ENCODE measurements at places on chromosomes 2 and 18.

DNA sequence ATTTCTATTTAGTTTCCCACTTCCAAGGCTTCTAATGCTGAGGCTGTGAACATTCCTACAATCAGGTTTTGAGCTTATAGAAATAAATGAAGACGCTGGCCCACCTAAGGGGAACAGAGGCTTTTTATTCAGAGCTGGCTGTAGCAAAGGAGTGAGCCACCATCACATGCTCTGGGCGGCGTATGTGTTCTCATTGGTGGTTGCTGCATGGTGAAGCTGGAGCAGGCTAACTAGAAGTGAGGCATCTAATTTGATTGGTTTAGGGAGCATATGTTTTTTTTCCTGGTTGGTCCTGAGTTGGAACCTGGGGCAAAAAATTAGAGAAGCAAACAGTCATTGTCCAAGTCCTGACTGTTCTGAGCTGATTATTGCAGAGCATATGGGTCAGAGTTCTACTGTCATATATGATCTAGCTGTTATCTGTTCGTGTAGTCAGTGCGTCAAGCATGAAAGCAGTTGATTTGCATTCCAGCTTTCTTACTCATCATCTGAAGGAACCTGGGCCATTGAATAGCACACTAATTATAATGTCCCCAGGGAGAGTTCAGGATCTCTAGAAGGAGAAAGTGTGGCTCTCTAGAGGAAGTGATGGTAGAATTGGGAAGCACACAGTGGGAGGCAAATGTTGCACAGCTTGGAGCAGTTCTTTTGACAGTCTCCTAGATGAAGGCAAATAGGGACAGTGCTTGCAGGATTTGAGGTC is 279.6 kb downstream of the PARD3B start:
- no peak for DNase-seq

GRCh38 chr2:224946895-224947294 is 95.4 kb downstream of the DOCK10 start:
- DNase-seq = no peak

DNA sequence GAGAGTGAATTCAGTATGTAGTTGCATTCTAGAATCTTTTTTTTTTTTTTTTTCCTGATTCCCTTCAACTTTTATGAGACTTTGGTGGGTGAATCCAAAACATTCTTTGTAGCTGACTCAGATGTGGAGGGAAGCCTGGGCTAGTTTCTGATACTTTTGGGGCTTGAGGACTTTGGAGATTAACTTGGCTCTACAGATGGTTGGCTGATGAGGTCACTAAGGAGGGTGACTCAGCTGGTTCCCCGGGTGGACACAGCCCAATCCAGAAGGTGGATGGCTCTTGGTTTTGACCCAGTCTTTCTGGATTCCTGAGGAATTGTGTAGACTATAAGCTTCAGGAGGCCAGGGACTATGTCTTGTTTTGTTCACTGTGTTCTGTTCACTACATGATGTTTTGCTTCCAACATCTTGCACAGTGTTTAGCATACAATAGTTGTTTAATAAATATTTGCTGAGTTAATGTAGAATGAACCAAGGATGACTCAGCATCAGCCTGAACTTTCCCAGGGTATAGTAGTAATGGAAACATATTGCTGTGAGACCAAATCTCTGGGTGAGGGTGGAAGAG is 30.5 kb downstream of the LAMA3 start:
- no peak for DNase-seq

- no peak for DNase-seq
These were observed 138.7 kb downstream of the RNF152 start for GRCh38 chr18:61754039-61754583.

DNA sequence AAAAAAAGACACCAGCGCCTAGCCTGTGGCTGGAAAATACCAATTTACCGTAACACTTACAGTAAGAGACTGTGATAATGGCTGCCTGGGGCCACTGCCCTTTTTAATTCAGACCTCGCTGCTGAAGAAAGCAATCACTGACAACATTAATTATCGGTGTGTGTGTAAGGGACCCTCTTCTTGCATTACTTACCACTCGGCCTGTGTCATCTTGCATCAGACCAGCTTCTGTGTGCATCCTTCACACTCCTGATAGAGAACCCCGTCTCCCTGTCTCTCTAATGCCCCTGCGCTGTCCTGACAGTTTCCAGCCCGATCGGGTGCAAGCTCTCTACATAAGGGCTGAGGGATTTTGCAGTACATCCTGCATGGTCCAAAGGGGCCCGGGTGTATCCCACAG is 124.4 kb downstream of the ZNF516 start:
- no peak for DNase-seq

DNA sequence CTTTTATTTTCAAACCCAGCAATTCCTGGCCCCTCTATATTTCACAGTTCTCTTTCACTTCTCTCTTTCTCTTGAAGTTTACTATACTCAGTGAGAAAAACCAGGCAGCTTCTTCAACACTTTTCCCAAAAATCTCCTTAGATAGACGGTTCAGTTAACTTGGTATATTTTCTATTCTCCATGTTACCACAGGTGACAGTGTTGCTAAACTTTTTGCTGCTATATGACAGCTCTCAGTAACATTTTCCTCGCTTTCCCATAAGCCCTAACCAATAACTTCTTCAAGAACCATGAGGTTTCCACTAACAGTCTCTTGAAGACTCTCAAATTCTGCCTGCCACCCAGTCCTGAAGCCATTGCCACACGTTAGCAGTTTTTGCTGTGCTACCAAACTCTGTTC is 45.8 kb downstream of the CYBRD1 start:
- DNase-seq = no peak

DNA sequence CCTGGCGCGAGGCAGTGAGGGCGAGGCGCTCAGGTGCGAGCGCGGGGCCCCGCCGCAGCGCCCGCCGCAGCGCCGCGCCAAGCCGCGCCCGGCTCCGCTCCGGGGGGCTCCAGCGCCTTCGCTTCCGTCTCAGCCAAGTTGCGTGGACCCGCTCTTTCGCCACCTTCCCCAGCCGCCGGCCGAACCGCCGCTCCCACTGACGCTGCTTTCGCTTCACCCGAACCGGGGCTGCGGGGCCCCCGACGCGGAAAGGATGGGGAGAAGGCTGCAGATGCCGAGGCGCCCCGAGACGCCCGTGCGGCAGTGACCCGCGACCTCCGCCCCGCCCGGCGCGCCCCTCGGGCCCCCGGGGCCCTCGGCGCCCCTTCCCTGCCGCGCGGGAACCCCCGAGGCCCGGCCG is 328 bp upstream of the INHBB start:
- no peak for DNase-seq

- no peak for DNase-seq
These were observed 14.8 kb upstream of the ADAM17 start for GRCh38 chr2:9570182-9571060.

GRCh38 chr18:73283788-73284187 is 416.0 kb upstream of the NETO1 start:
- no peak for DNase-seq

DNA sequence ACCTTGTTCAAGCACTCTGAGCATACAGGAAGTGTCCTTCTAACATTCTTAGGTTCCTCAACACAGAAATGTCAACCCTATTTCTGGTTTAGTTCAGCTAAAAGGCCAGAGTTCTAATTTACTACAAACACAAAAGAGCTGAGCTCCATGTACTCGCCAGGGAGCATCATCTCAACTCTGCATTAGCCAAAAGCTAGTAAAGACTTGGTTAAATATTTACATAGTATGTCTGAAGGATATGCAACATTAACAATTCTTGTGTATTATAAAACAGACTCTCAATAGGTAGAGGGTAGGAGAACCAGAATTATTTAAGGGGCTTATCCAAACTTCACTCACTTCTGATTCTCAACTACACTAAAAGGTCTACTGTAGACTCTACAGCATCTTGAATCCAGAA is 154.6 kb downstream of the THADA start:
- no peak for DNase-seq

GRCh38 chr2:120556911-120557310 is 178.8 kb upstream of the GLI2 start:
- no peak for DNase-seq

Data from upper lobe of right lung (tissue), 1 donor.